Stimulated activated CD8-positive, alpha-beta memory T cell treated with anti-CD3 and anti-CD28 coated beads, Interleukin-4, amount 100 ng/mL, for 4 hours (primary cell): ENCODE measurements at places on chromosomes 13 and 19.
A peak's percentile ranks its signal among the peaks of the same experiment; 100 is the strongest.

DNA sequence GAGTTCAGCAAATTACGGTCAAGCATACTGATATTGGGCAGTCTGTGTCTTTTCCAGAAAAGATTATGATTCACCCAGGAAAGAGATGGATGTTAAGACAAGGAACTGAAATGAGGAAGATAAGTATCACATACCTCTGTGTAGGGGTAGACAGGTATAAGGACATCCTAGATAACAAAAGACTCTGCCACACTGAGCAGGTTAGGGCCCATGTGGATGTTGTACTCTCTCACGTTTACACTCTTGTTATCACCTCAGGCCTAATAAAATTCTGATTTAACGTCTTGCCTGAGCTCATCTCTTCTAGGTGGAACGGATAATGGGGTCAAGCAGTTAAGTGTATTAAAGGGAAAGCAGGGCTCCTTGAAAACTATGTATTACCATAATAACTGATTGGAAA is 2480.8 kb downstream of the PCDH9 start:
- DNase-seq, result no peak

DNA sequence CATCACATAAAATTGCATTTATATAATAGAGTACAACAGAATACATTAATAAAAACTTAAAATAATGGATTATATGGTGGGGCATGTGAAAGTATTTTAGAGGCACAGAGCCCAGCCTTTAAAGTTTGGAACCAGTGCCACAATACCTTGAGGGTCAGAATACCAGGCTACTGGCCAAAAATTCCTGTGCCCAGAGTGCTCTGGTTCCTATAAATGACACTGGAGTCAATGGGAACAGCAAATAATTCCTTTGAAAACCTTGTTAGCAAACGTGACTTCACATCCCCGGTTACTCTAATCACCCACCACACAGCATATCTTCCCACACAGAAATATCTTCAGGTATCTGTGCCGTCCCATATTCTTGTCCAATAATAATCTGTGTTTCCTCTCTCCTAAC is 1242.6 kb downstream of the DIAPH3 start:
- no peak for DNase-seq

GRCh38 chr19:33960566-33960965 is 163.9 kb downstream of the KCTD15 start:
- DNase-seq, result no peak

DNA sequence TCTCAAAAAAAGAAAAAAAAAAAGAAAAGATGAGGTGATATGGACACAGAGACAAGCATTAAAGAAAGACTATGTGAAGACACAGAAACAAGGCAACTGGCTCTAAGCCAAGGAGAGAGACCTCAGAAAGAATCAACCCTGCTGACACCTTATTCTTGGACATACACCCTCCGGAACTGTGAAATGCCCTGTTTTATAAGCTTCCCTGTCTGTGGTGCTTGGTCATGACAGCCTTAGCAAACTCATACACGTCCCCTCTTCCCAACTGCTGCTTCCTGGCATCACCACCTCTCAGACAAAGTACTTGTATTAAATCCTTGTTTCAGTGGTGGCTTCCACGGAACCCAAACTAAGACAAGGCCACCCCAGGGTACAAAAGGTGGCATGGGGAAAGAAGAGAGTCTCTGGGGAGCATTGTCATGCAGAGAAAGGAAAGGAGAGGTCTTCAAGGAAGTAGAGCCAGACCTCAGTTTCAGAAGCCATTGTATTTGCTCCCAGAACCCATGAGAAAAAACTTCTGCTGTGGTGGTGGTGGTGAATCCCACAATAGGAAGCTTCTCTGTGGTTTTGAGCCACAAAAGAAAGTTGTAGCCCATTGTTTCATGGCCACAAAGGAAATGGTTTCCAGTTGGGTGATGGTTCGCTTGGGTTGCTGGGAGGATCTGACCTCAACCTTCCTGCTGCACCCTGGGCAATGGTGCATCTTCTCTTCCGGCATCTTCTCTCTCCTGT is 16.3 kb upstream of the TSPAN16 start:
- DNase-seq, result no peak

- DNase-seq, result no peak
These were observed 102.6 kb downstream of the DOCK9 start for GRCh38 chr13:98875146-98875729.

GRCh38 chr13:31742097-31742734 is 2.9 kb downstream of the RXFP2 start:
- peak; percentile 29 for DNase-seq

DNA sequence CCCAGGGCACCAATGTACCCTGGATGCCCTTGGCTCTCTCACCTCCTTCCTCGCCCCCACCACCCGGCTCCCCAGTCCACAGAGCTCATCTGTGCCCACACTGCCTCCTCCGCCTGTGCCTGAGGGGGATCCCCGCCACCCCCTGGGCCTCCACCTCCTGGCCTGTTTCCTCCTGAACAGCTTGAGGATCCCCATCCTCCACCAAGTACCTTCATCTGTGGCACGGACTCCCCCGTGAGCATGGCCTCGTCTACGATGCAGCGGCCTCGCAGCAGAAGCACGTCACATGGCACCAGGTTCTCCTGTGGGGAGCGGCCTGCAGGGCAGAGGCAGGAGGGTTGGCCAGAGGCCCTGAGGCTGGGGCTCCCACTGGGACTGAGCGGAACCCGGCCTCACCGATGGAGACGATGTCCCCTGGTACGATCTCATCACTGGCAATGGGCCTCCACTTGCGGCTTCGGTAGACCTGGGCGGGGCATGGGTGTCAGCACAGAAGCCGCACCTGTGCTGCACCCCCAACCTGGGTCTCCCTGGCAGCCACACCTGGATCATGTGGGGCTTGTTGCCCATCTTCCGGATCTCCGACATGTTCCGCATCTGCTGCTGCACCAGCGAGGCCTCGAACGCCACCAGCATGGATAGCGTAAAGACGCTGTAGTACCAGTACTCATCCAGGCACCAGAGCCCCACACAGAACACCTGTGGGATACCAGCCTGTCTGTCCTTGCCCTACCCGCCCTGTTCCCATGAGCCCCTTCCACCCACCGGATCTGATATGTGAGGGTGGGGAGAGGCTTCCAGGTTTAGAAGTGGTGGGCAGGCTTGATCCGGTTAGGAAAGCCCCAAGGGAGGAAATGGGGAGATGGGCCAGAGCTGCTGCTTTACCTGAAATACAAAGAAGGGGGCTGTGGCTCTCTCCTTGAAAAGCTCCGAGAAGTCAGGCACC is 6.8 kb downstream of the ATP13A1 start:
- no peak for DNase-seq

DNA sequence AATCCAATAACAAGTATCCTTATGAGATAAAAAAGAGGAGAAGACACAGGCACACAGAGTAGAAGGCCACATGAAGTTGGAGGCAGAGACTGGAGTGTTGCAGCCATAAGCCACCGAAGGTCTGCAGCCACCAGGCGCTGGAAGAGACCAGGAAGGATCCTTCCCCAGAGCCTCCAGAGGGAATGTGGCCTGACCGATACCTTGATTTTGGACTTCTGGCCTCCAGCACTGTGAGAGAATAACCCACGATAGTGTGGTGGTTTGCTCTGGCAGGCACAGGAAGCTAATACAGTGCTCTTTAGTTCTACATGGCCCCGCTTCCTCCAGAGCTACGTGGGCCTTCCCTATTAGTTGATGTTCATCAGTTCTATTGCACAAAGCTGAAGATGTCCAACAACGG is 15.3 kb upstream of the SULT2A1 start:
- no peak for DNase-seq

DNA sequence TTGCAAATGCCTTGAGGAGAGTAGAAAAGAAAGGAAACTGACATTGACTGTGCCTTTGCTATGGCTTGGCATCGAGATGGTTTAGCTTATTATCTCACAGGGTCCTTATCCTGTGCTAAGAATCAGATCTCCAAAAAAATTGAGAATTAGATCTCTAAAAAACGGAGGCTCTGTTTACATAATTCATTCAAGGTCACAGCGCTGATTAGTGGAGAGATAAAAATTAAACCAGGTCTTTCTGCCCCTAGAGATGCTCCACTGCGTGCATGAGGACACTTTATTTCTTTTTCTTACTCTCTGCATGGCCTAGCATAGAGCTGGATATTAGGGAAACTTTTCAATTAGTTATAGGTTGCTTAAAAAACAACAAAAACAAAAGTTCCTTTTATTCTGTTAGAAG is 17.3 kb downstream of the LRCH1 start:
- no peak for DNase-seq

GRCh38 chr19:4260613-4261191 is 13.8 kb downstream of the YJU2 start:
- DNase-seq, result no peak

DNA sequence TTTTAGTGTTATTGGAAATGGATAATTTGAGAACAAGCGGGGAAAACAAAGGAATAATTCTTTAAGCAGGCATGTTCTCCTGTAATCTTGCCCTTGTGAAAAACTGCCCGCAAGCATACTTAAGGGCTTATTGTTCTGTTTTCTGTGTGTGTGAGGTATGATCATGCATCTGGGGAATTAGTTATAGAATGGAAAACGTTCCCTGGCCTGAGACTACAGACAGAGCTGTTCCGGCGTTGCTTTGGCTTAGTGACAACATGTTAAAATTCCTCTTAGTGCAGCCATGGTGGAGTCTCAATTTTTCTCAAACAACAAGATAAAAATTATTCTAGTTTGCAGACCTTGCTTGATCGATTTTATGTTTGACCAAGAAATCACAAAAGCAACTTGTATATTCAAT is 560.2 kb upstream of the SPRY2 start:
- no peak for DNase-seq

- DNase-seq, result no peak
These were observed 463.7 kb upstream of the SLITRK5 start for GRCh38 chr13:87207280-87208003.

DNA sequence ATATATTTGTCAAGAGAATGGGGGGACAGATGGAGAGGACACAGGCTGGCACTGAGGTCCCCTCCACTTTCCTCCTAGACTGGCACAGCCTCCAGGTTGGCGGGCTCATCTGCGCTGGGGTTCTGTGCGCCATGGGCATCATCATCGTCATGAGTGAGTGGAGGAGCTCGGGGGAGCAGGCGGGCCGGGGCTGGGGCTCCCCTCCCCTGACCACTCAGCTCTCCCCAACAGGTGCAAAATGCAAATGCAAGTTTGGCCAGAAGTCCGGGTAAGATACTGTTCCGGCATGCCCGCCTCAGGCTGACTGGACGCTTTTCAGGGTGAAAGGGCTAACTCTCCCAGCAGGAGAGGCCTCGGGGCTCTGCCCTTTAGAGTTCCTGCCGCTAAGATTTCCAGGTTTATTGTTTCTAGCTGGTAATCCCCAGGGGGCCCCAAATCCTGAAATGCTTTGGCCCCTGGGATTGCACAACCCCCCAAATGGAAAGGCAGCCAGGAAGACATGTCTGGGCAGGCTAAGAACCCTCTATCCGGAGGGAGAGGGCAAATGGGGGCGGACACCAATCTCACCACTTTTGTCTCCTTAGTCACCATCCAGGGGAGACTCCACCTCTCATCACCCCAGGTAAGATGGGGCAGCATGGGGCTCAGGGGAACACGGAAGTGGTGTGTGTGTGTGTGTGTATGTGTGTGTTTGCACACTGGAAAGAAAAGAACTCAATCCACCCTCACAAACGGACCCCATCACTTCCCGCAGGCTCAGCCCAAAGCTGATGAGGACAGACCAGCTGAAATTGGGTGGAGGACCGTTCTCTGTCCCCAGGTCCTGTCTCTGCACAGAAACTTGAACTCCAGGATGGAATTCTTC is 7.3 kb downstream of the FXYD3 start:
- DNase-seq, result no peak

DNA sequence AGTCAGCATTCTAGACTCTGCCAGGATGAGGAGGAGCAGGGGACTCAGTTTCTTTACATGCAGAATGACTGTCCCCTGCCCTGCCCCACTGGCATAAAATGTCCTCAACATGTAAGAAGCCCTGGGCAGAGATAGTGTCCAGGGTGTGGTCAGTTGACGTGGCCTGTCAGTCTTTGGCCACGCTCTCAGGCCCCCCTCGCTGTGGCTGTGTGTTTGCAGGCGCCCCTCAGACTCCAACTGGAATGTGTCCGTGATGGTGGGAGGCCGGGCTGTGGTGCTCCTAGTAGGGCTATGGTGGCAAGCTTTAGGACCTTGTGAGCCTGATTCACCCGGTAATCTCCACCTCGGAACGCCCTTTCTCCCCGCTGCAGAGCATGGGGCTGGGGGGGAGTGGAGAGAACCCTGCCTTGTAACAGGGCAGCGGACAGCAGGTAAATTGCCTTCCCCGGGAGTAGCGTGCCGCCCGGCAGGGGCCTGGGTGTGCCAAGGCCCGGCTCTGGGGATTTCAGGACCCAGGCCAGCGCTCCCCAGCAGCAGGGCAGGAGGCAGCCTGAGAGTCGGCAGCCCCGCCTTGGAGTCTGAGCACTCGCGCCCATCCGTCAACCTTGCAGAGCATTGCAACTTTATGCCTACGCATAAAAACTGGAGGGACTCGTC is 62.3 kb downstream of the CHST8 start:
- no peak for DNase-seq

- DNase-seq, result no peak
These were observed 46.0 kb downstream of the C13orf46 start for GRCh38 chr13:113927661-113928581.
